Vagina (tissue), 2 donors: ENCODE measurements at places on chromosomes 3 and 15. TPM values are rescaled to one million over a fixed set of nuclear protein-coding genes. Genes with fewer than 3 reads are reported as not detected.

GRCh38 chr15:92643849-92644815 is 11.4 kb downstream of the FAM174B start:
- no peak overlapping the region for H3K27ac ChIP-seq
- H3K4me1 ChIP-seq, result peaks cover under 1% of the 10 kb centered on the region
- H3K4me3 ChIP-seq, result no peak overlapping the region
- no peaks in the 10 kb centered on the region for H3K27me3 ChIP-seq

GRCh38 chr3:42507761-42508335 is 5.4 kb downstream of the VIPR1 start:
- H3K27me3 ChIP-seq, result no peaks in the 10 kb centered on the region
- peaks cover 4% of the 10 kb centered on the region for H3K4me1 ChIP-seq
- no peak for DNase-seq
- no peak overlapping the region for H3K27ac ChIP-seq

DNA sequence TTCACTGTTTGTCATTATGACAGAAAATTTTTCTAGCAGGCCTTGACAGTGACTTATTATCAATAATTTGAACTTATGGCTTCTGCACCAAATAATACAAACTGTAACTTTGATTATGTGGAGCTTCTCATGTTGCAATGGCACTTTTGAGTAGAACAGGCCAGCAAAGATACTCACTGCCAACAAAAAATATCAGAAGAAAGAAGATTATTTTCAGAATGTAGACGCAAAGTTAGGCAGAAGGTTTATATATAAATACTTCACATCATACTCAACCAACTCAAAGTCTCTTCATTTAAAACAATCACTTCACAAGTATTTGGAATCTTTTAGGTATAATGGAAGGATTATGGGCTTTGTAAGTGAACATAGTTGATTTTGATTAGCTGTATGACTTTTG is 893.0 kb downstream of the ROBO2 start:
- DNase-seq, result no peak
- H3K4me3 ChIP-seq, result no peak overlapping the region
- H3K27ac ChIP-seq, result no peak overlapping the region
- no peaks in the 10 kb centered on the region for H3K36me3 ChIP-seq
- no peaks in the 10 kb centered on the region for H3K4me1 ChIP-seq

DNA sequence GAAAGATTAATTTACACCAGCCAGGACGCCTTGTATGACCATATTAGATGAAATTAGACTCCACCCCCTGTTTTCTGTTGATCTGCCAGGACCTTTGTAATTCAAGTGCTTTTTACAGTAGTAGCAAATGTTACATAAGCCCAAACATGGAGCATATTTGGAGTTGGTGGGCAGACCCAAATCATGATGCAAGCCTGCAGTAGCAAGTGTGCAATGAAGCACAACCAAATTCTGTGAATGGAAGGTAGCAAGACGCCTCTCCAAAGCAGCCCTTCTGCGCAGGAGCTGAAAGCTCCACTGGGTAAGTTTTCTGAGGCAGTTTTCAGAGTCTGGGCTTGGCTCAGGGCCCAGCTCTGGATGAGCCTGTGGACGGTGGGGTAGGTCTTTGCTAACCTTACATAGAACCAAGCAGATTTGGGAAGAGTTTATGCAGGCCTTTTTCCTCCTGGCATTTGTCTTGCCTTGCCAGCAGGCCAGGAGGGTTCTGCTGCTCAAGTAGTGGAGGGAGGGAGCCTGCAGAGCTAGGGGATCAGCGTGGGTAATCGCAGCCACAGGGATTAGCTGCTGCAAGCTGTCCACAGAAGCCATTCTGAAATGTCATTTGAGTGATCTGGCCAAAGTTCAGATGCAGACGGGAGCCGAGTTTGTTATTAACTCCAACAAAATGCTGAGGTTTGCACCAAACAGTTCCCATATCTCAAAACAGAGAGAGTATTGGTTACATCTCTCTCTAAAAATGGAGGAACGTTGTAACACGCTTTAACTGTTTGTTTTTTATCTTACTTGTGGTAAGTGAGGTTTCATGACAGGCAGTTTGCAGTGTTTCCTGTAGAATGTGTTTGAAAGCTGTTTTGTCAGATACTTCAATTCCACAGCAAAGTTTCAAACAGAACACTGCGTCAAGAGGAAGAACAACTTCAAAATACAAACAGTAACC is 55.4 kb downstream of the PSMD6 start:
- no peaks in the 10 kb centered on the region for H3K27me3 ChIP-seq
- H3K27ac ChIP-seq, result peak overlapping the region; percentile 17
- H3K4me3 ChIP-seq, result peak overlapping the region; percentile 12
- H3K36me3 ChIP-seq, result no peaks in the 10 kb centered on the region

- no peaks in the 10 kb centered on the region for H3K4me1 ChIP-seq
- DNase-seq, result no peak
- no peaks in the 10 kb centered on the region for H3K36me3 ChIP-seq
- no peak overlapping the region for H3K27ac ChIP-seq
- no peaks in the 10 kb centered on the region for H3K27me3 ChIP-seq
Observed at GRCh38 chr15:32843219-32843815, 125.5 kb downstream of the GREM1 start.

DNA sequence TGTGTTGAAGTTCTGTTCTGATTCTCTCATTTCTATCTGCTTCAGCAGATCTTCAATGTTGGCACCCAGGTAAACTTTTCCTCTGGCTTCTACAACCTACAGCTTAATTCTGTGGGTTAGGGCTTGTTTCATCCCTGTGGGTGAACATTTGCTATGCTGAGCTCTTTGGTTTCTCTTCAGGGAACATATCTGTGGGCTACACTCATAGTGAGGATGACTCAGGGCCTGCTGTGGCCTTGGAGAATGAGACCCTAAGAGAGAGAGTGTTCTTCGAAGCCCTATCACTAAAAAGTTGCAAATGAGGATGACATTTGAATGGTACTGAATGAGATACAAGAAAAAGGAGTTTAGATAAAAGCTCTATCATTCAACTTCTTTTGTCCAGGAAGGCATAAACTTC is 346.2 kb upstream of the CBLB start:
- no peak for DNase-seq
- no peak overlapping the region for H3K4me3 ChIP-seq
- no peaks in the 10 kb centered on the region for H3K36me3 ChIP-seq
- H3K4me1 ChIP-seq, result peaks cover 5% of the 10 kb centered on the region
- H3K27me3 ChIP-seq, result no peaks in the 10 kb centered on the region

DNA sequence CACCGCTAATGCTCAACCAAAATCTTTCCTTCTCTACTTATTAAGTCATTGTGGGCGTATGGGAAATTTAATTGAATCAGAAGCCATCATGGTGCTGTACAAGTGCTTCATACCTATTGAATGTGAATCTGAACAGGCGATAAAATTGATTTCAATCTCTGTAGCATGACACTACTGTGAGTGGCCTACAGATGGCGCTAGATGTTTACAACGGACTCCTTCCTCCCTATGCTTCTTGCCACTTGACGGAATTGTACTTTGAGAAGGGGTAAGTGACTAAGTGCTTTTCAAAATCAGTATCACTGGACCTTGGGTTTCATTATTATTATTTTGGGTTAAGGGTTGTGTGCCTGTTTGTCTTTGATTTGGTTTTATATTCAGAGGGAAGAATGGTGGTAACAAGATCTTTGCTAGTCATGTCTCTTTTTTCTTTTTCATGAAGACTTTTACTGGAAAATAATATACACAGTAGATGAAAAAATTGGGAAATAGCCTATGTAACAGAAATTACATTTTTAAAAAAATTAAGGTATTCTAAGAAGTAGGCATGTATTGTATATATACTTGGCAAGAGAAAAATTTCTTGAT is 35.4 kb downstream of the ACP3 start:
- DNase-seq, result no peak
- no peaks in the 10 kb centered on the region for H3K36me3 ChIP-seq
- H3K4me1 ChIP-seq, result no peaks in the 10 kb centered on the region
- no peak overlapping the region for H3K4me3 ChIP-seq
- no peaks in the 10 kb centered on the region for H3K27me3 ChIP-seq
- H3K27ac ChIP-seq, result no peak overlapping the region

- H3K27ac ChIP-seq, result no peak overlapping the region
- no peaks in the 10 kb centered on the region for H3K27me3 ChIP-seq
- H3K36me3 ChIP-seq, result no peaks in the 10 kb centered on the region
Observed at GRCh38 chr15:68694111-68694510, 115.3 kb downstream of the CORO2B start.

GRCh38 chr3:65396078-65396477 is 642.6 kb downstream of the MAGI1 start:
- H3K4me1 ChIP-seq, result no peaks in the 10 kb centered on the region
- no peak overlapping the region for H3K27ac ChIP-seq
- no peak overlapping the region for H3K4me3 ChIP-seq

GRCh38 chr15:41790756-41791546 is 16.7 kb downstream of the MAPKBP1 start:
- H3K4me3 ChIP-seq, result no peak overlapping the region
- H3K27ac ChIP-seq, result peak overlapping the region; percentile 60
- no peaks in the 10 kb centered on the region for H3K36me3 ChIP-seq
- peaks cover 69% of the 10 kb centered on the region for H3K4me1 ChIP-seq

DNA sequence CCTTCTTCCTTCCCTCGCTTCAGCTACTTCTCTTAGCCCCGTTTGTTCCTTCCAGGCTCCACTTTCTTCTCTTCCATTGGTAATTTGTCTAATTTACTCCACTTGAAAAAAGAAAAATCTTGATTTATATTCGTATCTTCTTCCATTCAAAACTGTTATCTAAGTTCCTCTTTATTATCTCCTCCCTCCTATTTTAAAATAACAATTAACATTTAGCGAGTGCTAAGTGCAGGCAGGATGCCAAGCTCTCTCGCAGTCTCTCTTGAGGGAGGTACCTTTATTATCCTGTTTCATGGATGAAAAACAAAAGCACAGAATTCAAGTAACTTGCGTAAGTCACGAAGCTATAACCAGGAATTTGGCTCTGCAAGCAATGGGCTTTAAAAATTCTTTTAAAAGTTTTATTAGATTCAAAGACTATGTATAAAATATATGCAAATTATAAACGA is 418.9 kb upstream of the NAALADL2 start:
- no peaks in the 10 kb centered on the region for H3K36me3 ChIP-seq
- H3K27me3 ChIP-seq, result no peaks in the 10 kb centered on the region
- peak overlapping the region; percentile 68 for H3K4me3 ChIP-seq

DNA sequence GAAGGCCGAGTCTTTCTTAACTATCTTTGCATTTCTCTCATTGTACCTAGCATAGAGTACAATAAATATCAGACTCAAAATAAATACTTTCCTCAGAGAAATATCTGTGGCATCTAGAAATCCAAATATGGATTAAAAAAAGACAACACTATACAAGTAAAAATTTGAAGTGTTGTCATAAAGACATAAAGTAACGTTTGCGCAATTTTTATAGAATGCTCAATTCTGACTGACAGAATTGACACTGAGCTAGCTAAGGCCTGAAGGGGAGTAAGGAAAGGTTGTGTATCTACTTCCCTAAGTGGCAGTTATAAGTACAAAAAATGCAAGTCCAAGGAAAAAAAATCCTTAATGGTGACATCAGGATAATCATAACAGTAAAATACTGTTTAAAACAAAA is 1.1 kb downstream of the SEC11A start:
- H3K27ac ChIP-seq, result peak overlapping the region; percentile 90
- H3K36me3 ChIP-seq, result peaks cover 15% of the 10 kb centered on the region
- no peak for DNase-seq
- H3K4me1 ChIP-seq, result peaks cover 33% of the 10 kb centered on the region
- H3K27me3 ChIP-seq, result no peaks in the 10 kb centered on the region

- peaks cover 16% of the 10 kb centered on the region for H3K4me1 ChIP-seq
- no peak for DNase-seq
- no peak overlapping the region for H3K27ac ChIP-seq
- H3K4me3 ChIP-seq, result no peak overlapping the region
- H3K36me3 ChIP-seq, result no peaks in the 10 kb centered on the region
- no peaks in the 10 kb centered on the region for H3K27me3 ChIP-seq
Observed at GRCh38 chr3:12746419-12746818, 12.6 kb downstream of the TMEM40 start.

DNA sequence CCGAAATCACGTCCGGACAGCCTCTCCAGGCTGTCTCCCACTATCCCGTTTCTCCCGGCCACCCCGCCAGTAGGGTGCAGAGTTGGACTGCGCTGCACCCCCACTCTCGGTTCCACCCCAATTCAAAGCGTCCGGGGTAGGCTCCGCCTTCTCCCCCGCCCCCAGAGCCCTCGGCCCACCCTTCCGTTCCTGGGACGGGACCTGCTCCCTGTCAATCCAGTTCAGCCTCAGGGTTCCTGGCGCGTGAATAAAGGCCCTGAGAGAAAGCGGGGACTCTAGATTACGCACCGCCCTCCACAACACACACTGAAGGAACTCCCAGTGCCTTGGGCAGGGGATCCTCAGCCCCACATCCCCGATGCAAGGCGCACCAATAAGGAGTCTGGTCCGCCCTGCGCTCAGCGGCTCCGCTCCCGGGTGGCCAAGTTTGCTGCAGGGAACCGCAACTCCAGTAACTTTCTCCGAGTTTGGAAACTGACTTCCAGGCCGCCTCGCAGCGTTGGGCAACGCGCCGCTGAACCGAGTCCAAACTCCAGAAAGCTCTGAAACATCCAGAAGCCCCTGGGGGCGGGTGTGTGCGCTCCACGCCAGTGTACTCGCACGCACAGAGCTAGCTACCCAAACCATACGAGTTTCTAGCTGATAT is 1.9 kb downstream of the ADAMTS9 start:
- H3K27me3 ChIP-seq, result no peaks in the 10 kb centered on the region
- H3K4me3 ChIP-seq, result peak overlapping the region; percentile 62
- H3K4me1 ChIP-seq, result peaks cover 23% of the 10 kb centered on the region
- no peaks in the 10 kb centered on the region for H3K36me3 ChIP-seq

- no peak overlapping the region for H3K27ac ChIP-seq
- H3K27me3 ChIP-seq, result no peaks in the 10 kb centered on the region
- H3K36me3 ChIP-seq, result no peaks in the 10 kb centered on the region
- no peaks in the 10 kb centered on the region for H3K4me1 ChIP-seq
Observed at GRCh38 chr15:97189162-97189780, 771.2 kb upstream of the ARRDC4 start.

DNA sequence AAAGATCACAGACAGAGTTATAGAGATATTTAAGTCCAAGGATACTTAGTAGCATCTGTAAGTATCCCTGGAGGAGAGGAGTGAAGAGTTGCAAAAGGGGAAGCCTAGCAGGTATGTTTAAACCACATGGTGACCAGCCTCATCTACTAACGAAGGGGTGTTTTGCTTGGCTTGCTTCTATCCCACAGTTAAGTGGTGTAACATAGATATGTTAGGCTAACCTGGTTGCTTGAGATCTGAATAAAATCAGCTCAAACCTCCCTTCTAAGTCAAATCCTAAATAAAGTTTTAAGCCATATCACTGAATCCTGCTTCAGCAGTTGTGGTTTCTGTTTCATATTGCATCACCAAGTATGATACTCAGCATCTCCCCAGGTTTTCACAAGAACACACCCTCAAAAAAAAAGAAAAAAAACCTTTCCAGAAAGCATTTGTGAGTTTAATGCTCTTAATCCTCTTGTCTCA is 880.2 kb downstream of the ROBO1 start:
- no peak for DNase-seq
- H3K27ac ChIP-seq, result peak overlapping the region; percentile 12
- H3K36me3 ChIP-seq, result no peaks in the 10 kb centered on the region
- H3K4me3 ChIP-seq, result no peak overlapping the region
- peaks cover 24% of the 10 kb centered on the region for H3K4me1 ChIP-seq

- no peaks in the 10 kb centered on the region for H3K36me3 ChIP-seq
- H3K4me1 ChIP-seq, result no peaks in the 10 kb centered on the region
- H3K27me3 ChIP-seq, result no peaks in the 10 kb centered on the region
Observed at GRCh38 chr3:28218071-28218916, 23.1 kb upstream of the CMC1 start.

Gene EXOG
- total RNA-seq, result 8.8 TPM

Gene SI
- total RNA-seq, result not detected

Gene MORC1
- not detected for total RNA-seq

Gene TMCO5A
- not detected for total RNA-seq

Gene CCDC191
- 8.6 TPM for total RNA-seq

Gene KLHDC8B
- total RNA-seq, result 43.7 TPM

Gene PPARG
- 28.5 TPM for total RNA-seq
